ENCODE measurements at places on chromosomes 5 and 9.

- DNase-seq, result no peak
Measured at GRCh38 chr5:169127431-169127830, 173.5 kb downstream of the SLIT3 start.

- DNase-seq, result no peak
Measured at GRCh38 chr9:30411571-30411970, 1972.9 kb upstream of the ACO1 start.

- peak; percentile 7 for DNase-seq
Measured at GRCh38 chr5:81819556-81820317, 68.8 kb upstream of the SSBP2 start.

DNA sequence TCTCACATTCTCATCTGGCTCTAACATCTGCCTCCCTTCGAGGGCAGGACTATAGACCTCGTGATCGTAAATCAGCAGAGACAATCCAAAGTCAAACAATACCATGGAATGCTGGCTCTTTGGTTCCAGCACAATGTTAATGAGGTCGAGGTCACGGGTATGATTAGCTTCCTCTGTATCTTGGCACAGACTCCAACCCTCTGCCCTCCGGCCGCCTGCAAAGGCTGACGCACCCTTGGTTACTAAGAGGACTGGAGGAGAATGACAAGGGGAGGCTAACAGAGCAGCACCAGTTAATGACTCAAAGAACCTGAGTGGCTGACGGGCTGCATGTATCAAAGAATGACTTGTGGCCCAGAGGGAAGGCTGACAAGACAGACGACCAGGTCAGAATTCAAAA is 10.1 kb downstream of the LHFPL2 start:
- no peak for DNase-seq

- DNase-seq, result no peak
Measured at GRCh38 chr5:132243366-132243977, 14.0 kb upstream of the PDLIM4 start.

DNA sequence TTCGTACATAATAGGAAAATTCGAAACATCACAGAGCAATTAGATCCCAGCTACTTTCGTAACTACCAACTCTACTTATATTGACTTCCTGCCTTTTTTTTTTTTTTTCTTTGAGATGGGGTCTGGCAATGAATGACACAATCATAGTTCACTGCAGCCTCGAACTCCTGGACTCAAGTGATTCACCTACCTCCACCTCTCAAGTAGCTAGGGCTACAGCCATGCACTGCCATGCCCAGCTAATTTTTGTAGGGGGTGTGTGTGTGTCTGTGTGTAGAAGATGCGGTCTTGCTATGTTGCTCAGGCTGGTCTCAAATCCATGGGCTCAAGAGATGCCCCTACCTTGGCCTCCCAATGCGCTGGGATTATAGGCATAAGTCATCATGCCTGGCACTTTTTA is 5.8 kb upstream of the PAIP2 start:
- no peak for DNase-seq

- peak; percentile 79 for DNase-seq
Measured at GRCh38 chr9:135087489-135087792, at the start of gene OLFM1. Gene OLFM1 (plus strand): TSS chr9:135087668. CDS start chr9:135087990, 322 bp downstream.

- DNase-seq, result no peak
Measured at GRCh38 chr9:103985077-103985476, 109.0 kb upstream of the SMC2 start.

DNA sequence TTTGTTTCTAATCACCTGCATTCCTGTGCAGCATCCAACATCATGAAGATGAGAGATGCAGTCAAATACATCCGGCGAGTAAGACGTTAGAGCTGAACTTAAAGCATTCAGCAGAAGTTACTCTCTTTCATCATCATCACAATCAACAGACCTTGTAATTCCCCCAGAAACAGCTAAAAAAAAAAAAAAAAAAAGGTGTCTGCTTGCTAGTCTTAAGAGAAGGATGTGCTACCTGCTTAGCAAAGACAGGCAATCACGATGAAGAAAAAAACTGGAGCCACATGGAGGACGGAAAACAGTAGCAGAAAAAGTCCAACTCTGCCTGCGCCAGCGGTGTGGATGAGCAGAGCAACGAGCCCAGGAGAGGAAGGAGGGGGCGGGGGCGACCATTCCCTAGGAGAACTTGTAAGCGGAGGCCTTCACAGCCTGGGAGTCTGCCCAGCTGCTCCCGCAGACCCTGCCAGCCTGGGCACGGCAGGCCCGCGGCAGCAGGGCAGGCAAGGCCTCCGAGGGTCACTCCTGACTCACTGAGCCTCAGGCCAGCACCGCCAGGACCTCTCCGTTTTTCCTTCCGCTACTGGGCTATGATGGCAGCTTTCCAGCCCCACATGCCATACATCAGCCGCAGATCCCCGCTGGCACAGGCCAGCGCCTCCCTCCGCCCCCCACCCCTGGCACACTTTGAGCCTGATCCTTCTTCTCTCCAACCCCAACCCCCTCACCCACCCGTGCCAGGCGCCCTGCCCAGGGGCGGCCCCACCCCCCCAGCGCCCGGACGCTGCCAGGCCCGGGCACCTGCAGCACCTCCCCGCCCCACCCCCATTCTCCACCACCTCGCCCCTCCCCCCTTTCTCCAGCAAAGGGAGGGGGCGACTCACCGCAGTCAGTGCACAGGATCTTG is 1.4 kb downstream of the NRG2 start:
- DNase-seq, result peak; percentile 10

DNA sequence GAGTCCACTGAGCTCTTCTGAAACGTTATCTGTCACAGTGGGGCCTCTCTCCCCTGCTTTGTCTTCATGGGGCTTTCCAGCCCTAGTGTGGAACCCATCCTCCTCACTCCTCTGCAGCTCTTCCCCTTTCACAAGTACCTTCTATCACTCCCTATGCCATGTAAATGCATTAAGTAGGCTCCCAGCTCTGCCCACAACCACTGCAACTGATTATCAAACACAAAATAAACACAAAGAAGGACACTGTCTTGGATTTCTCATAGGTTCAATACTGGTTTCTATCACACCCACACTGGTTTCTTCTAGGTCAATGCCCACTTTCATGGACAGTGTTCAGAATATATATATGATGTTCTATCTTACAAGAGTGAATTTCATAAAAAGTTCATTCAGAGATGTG is 139.4 kb downstream of the GNAQ start:
- DNase-seq, result no peak

- DNase-seq, result peak; percentile 35
Measured at GRCh38 chr9:34579104-34579807, 10.3 kb downstream of the CNTFR start.

DNA sequence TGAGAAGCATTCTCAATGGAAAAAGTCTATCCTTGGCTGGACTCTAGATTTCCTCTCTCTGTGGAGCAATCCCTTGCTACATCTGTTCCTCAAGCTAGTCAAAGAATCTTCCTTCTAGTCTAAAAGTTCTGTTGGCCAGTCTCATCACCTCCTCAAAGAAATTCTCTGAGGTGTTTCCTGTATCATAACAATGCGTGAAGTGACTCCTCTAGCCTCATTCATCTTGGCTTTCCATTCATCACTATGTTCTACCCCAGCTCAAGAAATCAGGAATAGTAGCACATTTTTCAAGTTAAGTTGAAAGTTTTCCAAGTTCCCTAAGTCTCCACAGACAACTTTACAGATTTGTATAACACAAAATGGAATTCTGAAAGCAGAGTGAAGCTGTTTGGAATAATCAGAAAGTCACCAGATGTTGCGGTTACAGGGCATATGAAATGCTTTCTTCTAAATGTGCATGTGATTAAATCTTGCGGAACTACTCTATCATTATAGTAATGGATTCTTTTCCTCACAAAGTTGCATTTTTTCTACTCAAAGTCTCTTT is 176.6 kb upstream of the FREM1 start:
- DNase-seq, result no peak

DNA sequence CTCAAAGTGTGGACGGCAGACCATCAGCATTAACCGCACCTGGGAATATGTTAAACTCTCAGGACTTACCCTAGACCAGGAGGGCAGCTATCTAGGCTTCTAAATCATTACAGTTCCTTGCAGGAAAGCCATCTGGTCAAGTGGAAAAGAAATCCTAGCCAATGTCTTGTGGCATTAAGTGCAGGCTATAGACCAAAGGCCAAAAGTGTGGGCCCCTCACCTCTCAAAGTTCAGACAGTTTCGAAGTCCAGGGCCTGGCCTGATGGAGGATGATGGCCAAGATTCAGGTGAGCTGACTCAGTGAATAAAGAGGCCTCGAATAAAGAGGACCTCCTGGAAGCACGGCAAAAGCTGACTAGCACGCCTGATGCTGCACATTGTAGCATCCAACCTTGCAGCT is 24.0 kb upstream of the PTPN3 start:
- no peak for DNase-seq

- no peak for DNase-seq
Measured at GRCh38 chr9:79889369-79889768, 317.6 kb downstream of the TLE4 start.

GRCh38 chr9:88821033-88821745 is 170.1 kb upstream of the S1PR3 start:
- no peak for DNase-seq

DNA sequence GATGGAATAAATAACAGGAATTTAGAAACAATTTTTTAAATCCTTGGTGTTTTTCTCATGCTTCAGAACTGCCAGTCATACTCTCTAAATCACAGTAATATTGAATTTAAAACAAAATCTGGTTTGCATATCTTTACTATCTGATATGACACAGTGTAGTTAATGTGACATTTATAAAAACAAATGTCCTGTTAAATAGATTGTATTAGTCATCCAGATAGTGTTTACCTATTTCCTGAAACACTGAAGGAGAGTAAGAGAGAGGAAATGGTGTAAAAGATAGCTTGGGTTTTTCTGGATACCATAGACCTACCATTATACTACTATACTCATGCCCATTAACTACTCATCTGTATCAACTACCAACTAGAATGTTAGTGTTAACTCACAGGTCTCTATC is 292.3 kb downstream of the MAN2A1 start:
- DNase-seq, result no peak

GRCh38 chr5:80083101-80083890 is 48.1 kb downstream of the THBS4 start:
- DNase-seq, result peak; percentile 34

Measured in NCI-H1105 (cell line).